ENCODE measurements at places on chromosomes 7 and 10.

DNA sequence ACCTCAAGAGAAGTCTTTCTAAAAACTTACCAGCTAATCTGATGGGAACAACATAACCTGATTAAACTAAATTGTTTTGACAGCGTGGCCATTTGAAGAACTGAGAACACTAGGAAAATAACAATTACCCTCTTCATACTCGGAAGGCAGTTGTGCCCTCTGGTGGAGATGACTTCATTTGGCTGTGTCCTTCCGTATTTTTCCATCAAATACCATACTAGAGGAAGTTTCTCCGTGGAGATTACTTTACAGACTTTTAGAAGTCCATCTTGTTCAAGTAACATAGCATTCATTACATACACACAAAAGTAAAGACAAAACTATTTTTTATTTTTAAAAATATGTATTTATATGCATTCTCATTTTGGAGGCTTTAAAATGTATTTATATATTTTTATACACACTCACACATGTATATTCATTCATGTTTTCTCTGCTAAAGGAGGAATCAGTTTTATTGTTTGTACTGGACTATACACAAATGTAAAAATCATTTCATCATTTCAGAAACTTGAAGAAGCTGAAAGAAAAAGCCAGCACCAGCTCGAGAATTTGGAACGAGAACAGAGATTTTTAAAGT lies 25.2 kb downstream of the SMNDC1 start:
- no peak for DNase-seq

GRCh38 chr10:71835671-71836595 lies 15.1 kb downstream of the PSAP start:
- no peak for DNase-seq

- DNase-seq = no peak
These were observed 65.5 kb downstream of the BPGM start for GRCh38 chr7:134712196-134712595.

- no peak for DNase-seq
These were observed 52.7 kb upstream of the APBB1IP start for GRCh38 chr10:26385443-26385842.

GRCh38 chr10:80443531-80443974 lies 10.6 kb upstream of the TSPAN14 start:
- no peak for DNase-seq

DNA sequence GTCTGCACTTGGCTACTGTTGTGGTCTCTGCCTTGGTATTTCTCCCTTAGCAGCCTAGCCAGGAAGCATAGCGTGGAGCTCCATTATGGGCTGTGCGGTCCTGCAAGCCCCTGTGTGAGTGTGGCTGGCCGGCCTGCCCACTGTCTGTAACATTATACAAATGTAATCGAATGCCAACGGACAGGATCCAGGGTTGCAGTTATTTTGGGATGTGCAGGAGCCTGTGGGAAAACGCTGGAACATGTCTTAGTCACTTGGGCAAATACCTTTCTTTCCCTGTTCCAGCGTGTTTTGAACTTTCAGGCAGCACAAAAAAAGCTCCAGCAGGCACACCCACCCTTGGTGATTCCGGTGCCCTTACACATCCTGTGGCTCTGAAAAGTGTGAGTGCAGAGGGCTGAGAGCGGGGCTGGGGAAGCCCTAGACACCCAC lies 29.5 kb downstream of the BAG3 start:
- no peak for DNase-seq

- DNase-seq = no peak
These were observed 19.5 kb downstream of the ADCYAP1R1 start for GRCh38 chr7:31071645-31072029.

GRCh38 chr10:18144928-18145327 lies 4.7 kb downstream of the CACNB2 start:
- no peak for DNase-seq

DNA sequence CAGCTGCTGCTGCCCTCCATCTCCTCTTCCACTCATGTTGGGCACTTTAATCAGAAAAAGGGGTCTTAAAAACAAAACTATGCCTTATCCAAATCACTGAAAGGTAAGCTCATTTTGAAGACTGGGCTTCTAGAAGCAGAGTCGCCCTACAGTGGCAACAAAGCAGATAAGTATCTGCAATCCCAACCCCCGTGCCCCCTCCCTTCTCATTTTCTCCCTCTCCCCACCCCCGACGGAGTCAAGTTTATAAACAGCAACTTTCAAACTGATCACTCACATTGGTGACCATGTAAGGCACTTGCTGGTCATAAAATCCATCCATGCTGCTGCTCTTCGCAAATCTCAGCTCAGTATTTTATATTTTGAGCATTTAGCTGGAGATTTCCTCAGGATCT lies 738 bp downstream of the ETV1 start:
- no peak for DNase-seq

DNA sequence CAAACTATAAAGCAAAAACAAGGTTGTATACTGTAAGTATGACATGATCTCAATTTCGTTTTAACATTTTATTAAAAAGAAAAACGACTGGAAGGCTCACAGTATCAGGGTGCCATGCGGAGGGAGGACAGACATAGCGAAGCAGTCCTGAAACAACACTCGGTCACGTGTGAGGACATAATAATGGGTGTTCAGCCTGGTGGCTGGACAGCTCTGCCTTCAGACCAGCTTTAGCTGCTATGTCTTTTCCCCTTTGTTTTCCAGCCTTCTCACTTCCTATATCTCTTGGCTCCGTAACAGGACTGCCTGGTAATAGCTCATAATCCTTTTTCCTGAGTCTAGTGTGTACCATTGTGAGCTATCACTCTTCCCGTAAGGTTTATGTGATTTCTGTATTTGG lies 18.4 kb upstream of the KLF14 start:
- DNase-seq = no peak

DNA sequence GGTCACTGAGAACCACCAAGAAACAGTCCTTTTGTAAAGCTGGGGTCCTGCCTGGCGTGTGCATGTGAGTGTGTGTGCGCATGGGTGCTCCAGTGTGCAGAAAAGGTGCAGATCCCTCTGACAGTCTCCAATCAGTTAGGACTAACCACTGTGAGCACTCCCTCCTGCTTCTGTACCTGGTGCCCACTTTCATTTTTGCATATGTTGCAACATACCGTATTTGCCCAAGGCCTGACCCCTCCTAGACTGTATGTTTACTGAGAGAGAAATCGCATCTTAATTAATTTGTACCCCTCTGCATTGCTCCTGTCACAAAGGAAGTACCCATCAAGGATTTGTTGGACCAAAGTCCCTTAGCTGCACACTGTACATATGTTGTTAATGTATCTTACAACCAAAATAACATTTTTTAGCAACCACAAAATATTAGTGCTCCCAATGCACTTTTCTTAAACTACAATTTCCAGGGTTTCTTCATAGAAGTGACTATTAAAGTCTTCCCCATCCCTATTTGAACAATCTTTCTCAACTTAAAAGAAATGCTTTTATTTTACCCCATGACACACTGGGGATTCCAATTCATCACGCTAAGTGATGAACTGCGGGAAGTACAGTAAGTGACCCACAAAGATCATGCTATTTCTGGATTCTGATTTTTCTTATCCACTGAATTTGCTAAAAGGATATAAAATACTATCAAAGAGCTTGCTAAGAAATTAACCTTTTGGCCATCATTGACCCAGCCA lies 16.6 kb downstream of the PAXIP1 start:
- DNase-seq = no peak

DNA sequence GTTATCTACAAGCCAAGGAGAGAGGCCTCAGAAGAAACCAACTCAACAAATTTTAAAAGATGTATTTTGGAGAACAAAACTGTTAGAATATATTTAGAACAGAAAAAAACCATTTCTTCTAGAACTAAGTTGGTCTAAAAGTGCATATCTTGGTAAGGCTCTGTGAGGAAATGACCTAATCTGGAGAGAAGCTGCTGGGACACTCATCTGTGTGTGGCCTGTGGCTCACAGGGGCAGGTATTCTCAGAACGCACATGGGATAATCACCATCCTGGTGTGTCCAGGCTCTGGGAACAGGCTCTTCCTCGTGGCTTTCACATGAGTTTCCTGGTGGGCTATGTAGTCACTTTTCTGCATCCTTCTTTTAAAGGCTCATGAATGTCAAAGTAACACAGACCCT lies 38.1 kb upstream of the PRSS1 start:
- DNase-seq = no peak

DNA sequence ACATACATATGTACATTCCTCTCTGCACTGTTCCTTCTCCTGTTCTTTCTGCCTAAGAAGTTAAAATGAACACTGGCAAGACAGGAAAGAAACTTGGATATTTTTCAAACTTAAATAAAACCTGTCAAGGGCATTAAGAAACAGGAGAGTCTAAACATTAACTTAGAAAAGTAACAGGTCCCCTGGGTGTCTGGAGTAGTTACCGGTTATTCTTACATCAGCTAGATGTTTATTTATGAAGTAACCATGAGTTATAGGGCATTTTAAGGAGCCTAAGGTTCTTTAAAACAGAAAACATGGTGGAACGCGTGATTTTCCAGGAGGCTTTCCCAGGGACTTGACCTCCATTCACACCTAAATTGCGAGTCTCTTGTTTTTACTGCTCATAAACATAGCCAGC lies 148.2 kb downstream of the PRKCQ start:
- no peak for DNase-seq

DNA sequence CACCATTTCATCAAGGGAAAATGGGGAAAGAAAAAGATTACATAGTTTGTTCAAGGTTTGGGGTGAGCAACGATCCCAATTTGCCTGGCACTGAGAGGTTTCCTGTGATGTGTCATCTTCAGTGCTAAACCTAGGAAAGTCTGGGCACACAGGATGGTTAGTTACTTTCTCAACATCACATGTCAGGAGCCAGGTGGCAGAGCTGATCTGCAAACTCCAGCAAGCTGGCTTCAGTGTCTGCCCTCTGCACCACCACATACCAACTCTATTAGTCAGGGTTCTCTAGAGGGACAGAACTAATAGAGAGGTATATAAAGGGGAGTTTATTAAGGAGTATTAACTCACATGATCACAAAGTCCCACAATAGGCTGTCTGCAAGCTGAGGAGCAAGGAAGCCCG lies 11.3 kb downstream of the ADAM12 start:
- DNase-seq = no peak

DNA sequence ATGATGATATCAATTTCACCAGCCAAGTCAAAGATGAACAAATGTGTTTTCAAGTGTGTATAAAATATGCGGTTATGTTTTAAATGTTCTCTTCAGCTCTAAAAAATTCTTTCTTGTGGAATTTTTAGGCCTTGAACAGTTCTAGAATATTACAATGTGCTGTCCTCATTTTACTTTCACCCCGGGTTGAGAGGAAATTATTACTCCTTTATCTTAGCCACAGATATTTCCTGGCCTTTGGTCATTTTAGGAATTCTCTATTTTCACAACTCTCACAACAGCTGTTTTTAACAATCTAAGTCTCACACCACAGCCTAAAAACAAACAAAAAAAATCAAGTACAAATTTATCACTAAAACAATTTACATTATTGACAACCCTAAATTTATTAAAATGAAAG lies 112.2 kb upstream of the HGF start:
- DNase-seq = no peak

GRCh38 chr7:8831376-8831775 lies 398.0 kb downstream of the NXPH1 start:
- DNase-seq = no peak

- DNase-seq = no peak
These were observed 19.0 kb downstream of the AQP1 start for GRCh38 chr7:30930621-30931020.

GRCh38 chr10:71590781-71591350 lies 128.7 kb downstream of the C10orf105 start:
- DNase-seq = no peak

DNA sequence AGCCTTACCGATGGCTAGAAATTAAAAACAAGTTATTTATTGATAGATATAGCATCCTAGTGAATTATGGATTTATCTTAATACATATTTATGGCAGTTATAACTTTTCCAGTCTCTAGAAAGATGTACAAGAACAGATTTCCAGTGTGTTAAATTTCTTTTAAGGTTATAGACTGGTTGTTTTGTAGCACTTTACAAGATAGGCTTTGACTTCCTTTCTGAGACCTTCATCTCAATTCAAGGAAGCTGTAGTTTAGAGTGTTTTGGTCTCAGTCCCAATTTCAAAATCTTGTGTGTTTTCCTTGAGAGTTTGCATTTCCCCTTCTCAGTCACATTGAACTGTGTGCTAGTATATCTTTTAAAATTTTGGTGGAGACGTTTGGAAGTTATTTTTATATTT lies 30.1 kb downstream of the PLEKHA1 start:
- DNase-seq = no peak

- no peak for DNase-seq
These were observed 35.2 kb downstream of the ST7 start for GRCh38 chr7:116988363-116988989.

DNA sequence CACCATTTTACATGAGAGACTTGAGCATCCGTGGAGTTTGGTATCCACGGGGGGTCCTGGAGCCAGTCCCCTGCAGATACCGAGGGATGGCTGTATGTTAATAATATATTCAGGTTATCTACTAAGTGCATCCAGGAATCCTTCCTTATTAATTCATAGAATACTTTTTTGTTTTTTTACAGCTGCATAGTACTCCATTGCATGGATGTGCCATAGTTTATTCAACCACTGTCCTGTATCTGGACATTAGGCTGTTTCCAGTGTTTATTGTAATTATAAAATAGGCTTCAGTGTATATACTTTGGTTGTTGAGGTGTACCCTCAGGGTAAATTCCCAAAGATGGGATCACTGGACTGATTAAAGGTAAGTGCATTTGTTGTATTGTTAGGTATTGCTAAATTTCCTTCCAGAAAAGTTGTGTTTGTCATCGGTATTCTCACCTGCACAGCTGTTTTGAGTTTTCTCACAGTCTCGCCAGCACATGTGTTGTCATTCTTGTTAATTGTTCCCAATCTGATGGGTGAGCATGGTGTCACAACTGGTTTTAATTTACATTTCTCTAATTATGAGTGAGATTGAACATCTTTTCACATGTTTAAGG lies 55.1 kb downstream of the INPP5F start:
- DNase-seq = no peak

GRCh38 chr7:112982441-112983063 lies 104.1 kb downstream of the GPR85 start:
- DNase-seq = no peak

GRCh38 chr7:157904211-157904865 lies 567.5 kb downstream of the DNAJB6 start:
- no peak for DNase-seq

- no peak for DNase-seq
These were observed 1.4 kb downstream of the CUBN start for GRCh38 chr10:17128261-17128660.

DNA sequence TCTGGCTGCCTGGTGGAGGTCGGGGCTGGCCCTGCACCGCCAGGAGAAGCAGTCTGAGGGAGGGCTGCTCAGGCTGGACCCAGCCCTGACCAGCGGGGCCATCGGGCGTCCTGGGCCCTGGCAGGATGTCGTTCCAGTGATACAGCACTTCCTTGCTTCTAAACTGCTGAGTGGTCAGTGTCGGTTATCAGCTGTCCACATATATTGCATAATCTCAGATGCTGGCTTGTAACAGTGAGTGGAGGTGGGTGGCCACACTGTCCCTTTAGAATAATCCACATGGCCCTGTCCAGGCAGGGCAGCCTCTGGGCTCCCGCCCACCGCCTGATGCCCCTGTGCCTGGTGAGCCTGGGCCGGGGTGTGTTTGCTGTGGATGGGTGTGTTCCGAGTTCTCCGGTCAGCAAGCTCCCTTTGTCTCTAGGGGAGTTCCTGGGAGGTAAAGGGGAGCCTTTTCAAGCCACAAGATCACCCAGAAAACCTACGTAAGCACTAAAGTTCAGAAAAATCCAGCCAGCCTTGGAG lies 86.1 kb downstream of the LHPP start:
- DNase-seq = no peak

Data from stimulated activated CD8-positive, alpha-beta memory T cell treated with anti-CD3 and anti-CD28 coated beads, Interleukin-4, amount 100 ng/mL, for 4 hours (primary cell).